ENCODE measurements at places on chromosomes 4 and X.

GRCh38 chr4:141004823-141005222 lies 128.4 kb downstream of the RNF150 start:
- no peak for DNase-seq

DNA sequence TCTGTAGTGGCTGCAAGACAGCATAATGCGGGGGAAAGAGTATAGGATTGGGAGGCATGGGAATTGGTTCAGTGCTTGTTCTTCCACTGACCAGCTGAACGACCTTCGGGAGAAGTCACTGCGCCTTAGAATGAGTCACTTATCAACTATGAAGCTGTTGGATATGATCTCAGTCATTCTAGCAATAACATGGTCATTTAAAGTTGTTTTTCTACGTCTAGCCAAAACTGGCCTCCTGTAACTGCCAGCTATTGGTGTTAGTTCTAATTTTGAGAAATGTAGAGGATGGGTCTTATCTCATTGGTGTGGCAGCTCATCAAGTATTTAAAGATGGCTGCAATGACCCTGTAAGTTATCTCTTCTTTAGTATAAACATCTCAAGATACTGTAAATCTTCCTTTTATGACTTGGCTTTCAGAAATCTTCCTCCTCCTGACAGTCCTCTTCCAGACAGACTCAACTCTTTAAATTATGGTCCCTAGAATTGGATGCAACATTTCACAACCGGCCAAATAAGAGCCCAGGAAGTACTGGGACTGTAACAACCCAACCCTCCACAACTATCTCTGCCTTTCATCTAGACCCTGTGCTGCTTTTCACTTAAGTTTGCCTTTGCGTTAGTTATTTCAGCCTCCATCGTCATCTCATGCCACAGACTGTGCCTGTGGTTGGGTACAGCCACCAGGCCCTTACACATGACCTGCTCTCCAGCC lies 243.3 kb downstream of the CBR4 start:
- DNase-seq, result no peak

- no peak for DNase-seq
Measured at GRCh38 chrX:8879750-8880149, 78.6 kb upstream of the FAM9A start.

- DNase-seq, result no peak
Measured at GRCh38 chr4:160514126-160514525, 1411.2 kb downstream of the RAPGEF2 start.

DNA sequence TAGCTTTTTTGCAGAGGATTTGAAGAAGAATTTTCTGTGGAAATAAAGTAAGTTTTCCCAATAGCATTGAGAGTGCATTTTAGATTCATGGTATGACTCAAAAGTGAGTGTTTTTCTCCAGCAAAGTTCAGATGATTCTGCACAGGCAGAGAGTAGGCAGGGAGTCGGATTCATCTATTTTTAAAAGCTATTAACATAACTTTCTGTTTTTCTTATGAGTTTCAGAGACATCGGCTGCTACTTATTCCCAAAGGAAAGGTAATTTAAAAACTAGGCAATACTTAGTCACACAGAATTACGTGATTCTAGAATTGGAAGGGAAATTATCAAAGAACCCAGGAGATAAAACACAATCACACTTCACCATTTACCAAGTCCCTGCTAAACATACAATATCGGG lies 4.4 kb downstream of the CCDC110 start:
- no peak for DNase-seq

GRCh38 chr4:85762529-85762871 lies 287.6 kb downstream of the ARHGAP24 start:
- no peak for DNase-seq

DNA sequence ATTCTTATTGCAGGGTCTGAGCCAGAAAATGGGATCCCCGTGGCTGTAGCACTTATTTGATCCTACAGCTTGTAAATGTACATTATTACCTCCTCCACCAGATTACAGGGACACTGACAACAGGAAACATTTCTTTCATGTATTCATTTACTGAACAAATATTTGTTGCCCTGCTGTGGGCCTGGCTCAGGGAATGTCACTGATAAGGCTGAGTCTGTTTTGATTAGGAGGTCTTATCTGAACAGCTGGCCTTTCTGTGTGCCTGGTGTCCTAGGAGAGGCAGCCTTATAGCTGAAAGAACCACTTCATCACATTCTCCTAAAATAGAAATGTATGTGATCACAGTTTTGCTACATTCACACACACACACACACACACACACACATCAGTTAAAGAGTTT lies 45.5 kb upstream of the PROM1 start:
- peak; percentile 82 for DNase-seq

DNA sequence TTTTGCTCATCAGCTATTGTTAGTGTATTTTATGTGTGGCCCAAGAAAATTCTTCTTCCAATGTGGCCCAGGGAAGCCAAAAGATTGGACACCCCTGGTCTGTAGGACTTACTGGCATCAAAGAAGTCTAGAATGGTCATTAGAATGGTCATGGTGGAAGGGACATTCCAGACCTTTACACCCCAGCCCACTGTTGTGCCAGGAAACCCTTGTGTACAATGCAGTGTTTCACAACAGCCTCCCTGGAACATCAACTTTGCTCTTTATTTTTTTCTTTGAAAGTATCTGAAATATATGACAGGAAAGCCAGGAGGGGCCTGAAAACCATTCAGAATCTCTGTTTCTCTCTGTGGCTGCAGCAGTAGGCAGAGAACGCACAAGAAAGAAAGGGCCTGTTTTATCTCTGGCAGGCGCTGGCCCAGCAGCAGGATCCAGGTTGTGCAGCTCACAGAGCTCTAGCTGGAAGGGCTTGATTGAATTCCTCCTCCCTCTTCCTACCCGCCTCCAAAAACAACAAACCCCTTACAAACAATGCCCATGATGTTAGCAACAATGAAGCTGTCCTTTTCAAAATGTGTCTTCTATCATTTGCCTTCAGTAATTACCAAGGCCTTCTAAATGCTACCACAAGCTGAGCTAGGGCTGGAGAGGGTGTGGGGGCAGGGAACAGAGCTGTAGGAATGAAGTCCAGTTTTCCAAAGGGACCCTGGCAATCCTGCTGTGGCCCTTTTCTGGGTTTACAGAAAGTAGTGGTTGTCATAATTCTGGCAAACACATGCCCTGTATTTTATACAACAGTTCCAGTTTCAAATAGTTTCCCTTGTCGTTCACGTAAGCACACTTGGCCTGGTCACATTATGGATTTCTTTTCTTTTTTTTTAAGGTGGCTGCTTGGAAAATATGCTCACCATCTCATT lies 32.3 kb upstream of the TFDP3 start:
- DNase-seq, result no peak

- peak; percentile 84 for DNase-seq
Measured at GRCh38 chr4:133969202-133969848, 232.3 kb downstream of the PABPC4L start.

GRCh38 chr4:185640811-185641675 lies 105.7 kb upstream of the PDLIM3 start:
- DNase-seq, result peak; percentile 61

DNA sequence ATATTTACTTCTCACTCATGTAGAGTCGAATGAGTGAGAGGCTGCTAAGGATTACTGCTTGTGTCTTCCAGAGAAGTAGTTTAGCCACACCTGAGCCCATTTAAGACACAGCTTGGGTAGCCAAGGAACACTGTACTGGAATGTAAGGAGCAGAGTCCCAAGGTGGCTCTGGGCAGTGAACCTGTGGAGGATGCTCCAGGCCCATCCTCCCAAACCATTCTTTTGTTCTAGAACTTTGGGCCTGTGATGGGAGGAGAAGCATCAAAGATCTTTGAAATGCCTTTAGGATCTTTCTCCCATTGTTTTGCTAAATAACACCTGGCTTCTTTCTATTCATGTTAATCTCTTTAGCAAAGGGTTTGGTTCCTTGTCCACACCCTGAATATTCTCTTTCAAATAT lies 162.2 kb downstream of the KLHL4 start:
- no peak for DNase-seq

DNA sequence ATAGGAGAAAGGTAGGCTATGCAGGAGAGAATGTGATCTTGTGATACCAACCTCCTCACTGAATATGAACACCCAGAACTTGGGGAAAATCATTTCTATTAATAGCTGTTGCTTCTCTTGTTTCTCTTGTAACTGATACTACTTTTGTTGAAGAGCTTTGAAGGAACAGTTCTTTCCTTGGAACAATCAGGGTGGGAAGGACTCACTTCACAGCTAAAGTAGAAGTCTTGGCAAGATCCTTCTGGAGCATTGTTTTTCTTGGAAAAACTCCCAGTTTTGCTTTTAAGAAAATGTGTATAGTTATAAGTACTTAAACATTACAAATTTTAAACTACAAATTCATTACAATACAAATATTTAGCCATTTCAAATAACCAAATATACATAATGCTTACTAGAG lies 19.1 kb upstream of the XK start:
- no peak for DNase-seq

DNA sequence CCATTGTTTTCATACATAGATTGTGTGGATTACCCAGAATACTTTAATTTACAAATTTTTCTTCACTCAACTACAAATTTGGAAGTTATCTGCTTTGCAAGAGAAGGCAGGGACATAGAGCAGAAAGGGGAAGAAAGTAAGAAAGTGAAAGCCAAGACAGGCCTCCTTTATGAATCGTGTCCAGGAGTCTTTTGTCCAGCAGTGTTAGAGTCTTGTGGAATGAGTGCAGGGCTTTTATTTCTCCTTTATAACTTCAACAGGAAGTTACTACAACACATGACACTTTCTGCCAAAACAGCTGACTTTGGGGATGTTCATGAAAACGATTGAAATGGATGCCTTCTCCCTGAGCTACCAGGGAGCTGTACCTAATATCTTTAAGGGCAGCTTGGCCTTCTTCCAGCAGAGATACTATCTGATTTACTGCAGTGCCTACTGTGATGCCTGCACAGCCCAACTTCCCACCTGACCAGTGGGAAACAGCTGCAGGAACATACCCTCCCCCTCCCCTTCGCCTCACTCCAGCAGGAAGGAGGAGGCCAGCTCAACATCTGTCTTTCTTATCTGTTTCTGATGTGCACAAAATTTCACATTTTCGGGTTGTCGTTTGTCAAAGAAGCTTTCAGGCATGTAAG lies 557.7 kb upstream of the SLIT2 start:
- no peak for DNase-seq

DNA sequence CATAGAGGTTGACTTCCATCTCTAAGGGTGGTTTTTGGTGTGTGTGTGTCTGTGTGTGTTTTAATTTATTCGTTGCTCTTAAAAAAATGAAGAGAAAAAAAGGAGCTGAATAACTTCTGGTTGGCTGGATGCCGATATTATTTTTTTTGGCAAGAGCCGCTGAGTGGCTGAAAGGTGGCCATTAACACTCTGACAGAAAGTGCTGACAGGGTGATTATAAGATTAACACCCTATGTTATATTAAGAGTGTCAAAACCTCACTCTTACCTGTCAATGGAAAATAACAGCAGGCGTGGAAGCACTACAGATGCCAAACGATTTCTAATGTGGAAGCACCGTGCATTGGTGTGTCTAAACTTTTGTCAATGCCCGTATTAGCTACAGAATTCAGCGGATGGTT lies 622.5 kb downstream of the ANKRD50 start:
- no peak for DNase-seq

GRCh38 chr4:101515099-101515498 lies 167.8 kb upstream of the PPP3CA start:
- DNase-seq, result no peak

- DNase-seq, result no peak
Measured at GRCh38 chrX:16855363-16856075, 14.6 kb downstream of the RBBP7 start.

GRCh38 chr4:181254771-181255170 lies 988.4 kb upstream of the TENM3 start:
- DNase-seq, result no peak

- no peak for DNase-seq
Measured at GRCh38 chrX:13298836-13299235, 21.0 kb downstream of the ATXN3L start.

DNA sequence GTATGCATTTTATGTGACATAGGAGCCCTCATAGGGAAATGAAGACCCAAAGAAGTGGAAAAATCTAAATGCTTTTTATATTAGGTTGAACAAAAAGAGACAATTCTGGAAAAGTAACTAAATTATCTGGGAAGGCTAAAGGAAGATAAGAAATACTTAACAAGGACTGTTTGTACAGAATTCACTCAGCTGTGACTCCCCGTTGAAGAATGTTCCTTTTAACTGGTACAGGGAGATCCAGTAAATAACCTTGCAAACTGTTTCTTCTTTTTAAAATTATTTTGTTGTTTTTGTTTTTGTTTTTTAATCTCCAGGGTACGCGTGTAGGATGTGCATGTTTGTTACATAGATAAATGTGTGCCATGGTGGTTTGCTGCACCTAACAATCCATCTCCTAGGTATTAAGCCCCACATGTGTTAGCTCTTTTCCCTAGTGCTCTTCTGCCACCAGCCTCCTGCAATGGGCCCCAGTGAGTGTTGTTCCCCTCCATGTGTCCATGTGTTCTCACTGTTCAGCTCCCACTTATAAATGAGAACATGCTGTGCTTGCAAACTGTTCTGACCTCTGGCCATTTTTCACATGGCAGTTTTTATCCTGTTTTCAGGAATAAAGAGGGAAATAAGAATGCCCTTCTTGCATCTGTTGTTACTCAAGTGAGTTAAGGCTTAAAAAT lies 81.7 kb downstream of the PWWP3B start:
- no peak for DNase-seq

DNA sequence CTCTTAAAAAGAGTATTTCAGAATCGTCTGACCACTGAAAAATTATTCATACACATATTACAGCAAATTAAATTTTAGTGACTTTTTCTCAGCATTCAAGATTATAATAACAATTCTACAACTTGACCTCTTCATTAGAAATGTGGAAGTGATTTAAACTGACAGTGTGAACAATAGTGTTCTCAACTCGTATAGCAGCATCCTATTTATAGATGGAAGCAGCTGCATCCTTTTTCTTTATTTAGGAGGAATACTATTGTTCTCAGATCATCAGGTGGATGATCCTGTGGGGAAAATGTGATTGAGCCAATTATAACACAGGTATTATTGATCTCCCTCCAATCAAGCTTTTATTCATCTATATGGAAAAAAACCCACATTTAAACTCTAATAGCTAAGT lies 56.7 kb downstream of the RAPGEF2 start:
- no peak for DNase-seq

GRCh38 chr4:159483782-159484741 lies 381.2 kb downstream of the RAPGEF2 start:
- no peak for DNase-seq

DNA sequence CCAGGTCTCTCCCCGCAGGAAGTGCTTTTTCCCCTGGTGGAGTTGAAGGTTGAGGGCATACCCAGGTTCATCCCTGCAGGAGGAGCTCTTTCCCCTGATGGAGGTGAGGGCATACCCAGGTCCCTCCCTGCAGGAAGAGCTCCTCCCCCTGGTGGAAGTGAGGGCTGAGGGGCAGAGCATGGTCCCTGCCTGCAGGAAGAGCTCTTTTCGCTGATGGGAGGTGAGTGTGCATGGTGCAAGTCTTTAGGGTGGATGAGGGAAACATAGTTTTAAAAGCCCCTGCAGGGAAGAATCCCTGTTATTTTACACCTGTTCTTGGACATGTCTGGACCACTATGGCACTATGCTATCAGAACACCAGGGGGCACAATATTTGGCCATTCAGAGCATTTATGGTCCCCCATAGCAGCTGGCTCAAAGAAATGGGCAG lies 43.7 kb upstream of the PUDP start:
- DNase-seq, result no peak

GRCh38 chr4:137949746-137950145 lies 292.4 kb downstream of the SLC7A11 start:
- no peak for DNase-seq

All from DMS153 (cell line).